ENCODE measurements at places on chromosomes 7 and 10.
A peak's percentile ranks its signal among the peaks of the same experiment; 100 is the strongest.

DNA sequence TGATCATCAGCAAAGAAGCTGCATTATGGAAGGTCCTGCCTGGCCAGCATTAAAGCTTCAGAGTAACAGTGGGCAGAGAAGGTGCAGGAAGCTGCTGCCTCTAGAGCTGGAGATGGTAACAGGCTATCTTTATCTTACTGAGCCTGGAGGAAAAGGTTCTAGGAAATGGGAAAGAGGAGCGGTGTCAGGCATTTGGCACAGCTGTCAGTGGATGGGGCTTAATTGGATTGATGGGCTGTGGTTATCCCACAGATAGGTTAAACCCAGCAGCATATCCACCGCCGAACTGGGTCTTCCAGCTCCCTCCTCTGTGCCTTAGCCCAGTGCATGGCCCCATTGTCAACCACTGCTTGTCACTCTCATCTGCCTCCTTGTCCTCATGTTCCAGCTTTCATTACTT lies 127.6 kb downstream of the CCNY start:
- DNase-seq = no peak

GRCh38 chr7:18529239-18529638 lies 33.7 kb downstream of the HDAC9 start:
- DNase-seq = no peak

- no peak for DNase-seq
These were observed 31.4 kb downstream of the PALS2 start for GRCh38 chr7:24604630-24605029.

DNA sequence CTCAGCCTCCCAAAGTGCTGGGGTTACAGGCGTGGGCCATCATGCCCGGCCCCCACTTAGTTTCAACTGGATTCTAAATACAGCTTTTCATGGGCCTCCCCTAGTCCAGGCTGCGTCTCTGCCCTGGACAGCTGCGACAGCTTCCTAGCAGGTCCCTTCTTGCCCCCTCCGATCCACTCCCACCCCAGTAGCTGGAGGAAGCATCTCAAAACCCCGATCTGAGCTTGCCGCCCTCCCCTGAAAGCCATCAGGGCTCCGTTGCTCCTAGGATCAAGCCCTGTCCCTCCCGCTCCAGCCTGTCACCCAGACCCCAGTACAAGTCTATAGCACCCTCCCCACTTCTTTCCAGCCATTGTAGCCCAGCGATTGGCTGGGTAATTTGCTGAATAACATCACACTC lies 64.5 kb downstream of the VWA2 start:
- no peak for DNase-seq

- DNase-seq = no peak
These were observed 89.0 kb upstream of the C10orf90 start for GRCh38 chr10:126759531-126759930.

DNA sequence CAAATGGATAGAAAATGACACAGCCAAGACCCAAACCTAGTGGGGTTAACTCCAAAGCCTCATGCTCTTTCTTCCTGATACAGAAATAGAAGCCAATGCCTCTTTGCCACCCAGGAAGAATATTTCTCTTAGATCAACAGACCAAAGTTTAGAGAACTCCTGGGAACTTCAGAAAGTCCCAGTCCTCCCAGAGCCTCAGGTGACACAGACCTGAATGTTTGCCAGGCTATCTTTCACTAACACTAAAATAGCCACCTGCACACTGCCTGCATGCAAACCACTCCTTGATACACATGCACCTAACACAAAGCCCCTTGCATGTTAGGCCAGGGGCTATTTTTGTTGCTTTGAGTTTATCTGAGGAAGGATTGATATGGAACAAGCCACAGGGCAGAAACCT lies 27.7 kb downstream of the LSM5 start:
- DNase-seq = no peak

- no peak for DNase-seq
These were observed 9.4 kb downstream of the NUDT5 start for GRCh38 chr10:12186323-12186722.

- DNase-seq = no peak
These were observed 34.1 kb upstream of the KCNMA1 start for GRCh38 chr10:77671594-77672252.

- DNase-seq = peak; percentile 48
These were observed 554 bp downstream of the CSGALNACT2 start for GRCh38 chr10:43138757-43139241.

DNA sequence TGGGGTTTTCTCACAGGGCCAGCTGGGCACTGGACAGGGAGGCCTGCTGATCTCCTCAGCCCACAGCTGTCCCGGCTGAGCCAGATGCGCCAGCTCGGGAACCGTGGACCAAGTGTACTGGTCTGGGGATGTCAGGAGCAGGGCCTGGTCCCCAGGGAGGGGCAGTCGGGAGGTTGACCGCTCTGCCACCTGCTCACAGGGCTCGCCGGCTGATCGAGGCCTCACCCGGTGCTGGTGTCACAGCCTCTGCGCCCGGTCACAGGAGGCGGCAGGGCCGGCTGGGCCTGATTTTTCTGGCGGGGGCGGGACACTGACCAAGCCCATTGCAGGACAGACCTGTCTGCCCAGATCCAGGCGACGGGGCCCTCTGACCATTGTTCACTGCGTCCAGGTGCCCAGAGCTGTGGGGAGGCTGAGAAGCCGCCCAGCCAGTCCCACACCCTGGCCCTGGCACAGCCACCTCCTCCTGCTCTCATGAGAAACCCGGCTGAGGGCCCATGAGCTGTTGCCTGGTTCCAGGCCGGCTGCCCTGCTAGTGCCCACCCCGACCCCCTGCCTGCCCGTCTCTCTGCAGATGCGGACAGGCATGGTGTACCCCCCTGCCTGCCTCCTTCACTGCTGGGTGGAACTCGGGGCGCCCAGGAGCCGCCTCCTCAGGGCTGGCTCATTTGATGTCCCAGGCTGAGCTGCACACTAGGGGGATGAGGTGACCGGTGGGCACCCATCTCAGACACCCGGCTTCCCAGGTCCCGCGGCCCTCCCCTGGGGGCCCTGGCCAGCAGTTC lies 3.0 kb upstream of the TMEM184A start:
- no peak for DNase-seq

DNA sequence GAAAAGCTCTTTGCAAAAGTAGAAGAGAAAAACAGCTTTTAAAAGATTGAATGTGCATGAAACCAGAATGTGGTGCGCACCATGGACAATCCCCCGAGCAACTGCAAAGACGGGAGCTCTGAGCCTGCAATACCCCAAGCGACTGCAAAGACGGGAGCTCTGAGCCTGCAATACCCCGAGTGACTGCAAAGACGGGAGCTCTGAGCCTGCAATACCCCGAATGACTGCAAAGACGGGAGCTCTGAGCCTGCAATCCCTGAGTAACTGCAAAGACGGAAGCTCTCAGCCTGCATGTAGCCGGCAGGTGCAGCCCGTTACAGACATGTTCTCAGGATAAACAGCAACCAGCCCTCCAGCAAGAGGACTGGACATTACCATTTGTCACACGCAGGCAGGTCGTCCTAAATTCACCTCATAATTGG lies 6.2 kb downstream of the ZNF775 start:
- DNase-seq = no peak

DNA sequence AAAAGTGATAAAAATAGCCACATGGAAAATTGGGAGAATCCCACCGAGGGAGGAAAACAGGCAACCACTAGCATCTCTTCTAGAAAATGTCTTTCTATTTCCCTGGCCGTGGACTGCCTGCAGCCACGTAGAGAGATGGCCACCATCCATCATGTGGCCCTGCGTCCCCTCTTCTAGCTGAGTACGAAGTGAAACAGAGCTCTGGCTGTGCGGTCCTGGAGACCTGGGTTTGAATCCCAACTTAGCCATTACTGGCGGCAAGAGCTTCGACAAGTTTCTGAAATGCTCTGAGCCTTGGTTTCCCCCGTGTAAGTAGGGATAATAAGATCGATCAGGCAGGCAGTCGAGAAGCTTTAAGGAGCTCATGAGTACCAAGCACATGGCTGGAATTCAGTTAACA lies 32.9 kb downstream of the ZCCHC24 start:
- no peak for DNase-seq

GRCh38 chr10:61164458-61165160 lies 220.6 kb upstream of the RHOBTB1 start:
- DNase-seq = no peak

GRCh38 chr10:130559547-130559880 lies 423.3 kb downstream of the GLRX3 start:
- no peak for DNase-seq

- DNase-seq = no peak
These were observed 222.8 kb downstream of the TNS3 start for GRCh38 chr7:47358944-47359588.

DNA sequence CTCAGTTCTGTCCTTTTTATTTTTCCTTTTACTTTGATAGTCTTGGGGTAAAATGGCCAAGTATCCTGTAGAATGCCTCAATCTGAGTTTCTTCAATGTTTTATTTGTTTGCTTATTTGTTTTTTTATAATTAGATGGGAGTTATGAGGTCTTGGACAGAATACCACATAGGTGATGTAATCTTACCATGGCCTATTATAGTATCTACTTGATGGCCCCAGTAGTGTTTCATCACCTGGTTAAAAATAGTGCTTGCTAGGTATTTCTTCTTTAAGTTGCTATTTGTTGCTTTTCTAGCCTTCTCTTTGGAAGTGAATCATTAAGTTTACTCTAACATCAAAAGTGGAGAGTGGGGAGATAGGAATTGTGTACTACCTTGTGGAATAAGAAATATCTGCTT lies 1020.0 kb upstream of the KCND2 start:
- no peak for DNase-seq

DNA sequence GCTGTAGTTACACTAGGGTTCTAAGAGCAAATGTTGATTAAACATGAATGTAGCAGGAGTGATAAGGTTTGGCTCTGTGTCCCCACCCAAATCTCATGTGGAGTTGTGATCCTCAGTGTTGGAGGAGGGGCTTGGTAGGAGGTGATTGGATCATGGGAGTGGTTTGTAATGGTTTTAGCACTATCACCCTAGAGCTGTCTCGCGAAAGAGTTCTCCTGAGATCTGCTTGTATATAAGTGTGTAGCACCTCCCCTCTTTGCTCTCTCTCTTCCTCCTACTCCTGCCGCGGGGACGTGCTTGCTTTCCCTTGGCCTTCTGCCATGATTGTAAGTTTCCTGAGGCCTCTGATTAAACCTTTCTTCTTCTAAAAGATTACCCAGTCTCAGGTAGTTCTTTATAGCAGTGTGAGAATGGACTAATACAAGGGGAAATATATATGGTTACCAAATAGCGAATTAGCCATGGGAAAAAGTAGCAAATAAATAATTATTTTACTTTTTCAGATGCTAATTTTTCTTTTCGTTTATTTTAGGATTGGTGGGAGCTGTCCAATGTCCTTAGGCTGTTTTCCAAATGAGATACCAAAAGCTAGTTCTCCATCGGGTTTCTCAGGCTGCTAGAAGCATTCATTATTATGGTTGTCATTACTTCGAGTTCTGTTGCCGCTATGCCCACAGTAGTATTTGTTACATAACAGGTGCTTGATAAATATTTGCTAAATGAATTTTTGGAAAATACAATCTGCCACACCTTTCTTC lies 58.7 kb downstream of the PTEN start:
- no peak for DNase-seq

GRCh38 chr7:101565601-101566209 lies 63.4 kb downstream of the MYL10 start:
- DNase-seq = no peak
